ENCODE measurements at places on chromosomes 5 and 9.
A peak's percentile ranks its signal among the peaks of the same experiment; 100 is the strongest.

DNA sequence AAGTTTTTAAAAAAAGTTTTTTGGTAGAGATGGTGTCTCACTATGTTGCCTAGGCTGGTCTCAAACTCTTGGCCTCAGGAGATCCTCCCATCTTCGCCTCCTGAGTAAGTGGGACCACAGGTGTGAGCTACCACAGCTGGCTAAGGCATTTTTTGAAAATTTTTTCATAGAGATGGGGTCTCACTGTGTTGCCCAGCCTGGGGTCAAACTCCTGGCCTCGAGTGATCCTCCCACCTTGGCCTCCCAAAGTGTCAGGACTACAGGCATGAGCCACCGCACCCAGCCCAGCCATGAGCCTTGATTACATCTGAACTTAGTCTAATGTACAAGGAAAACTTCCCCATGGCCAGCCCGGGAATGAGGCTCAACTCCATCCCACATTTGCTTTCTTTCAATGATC, 77.5 kb upstream of the PCA3 start:
- no peak overlapping the region for H3K27ac ChIP-seq
- no peak overlapping the region for H3K4me3 ChIP-seq
- peaks cover 4% of the 10 kb centered on the region for H3K27me3 ChIP-seq

- H3K27me3 ChIP-seq, result no peaks in the 10 kb centered on the region
- H3K4me3 ChIP-seq, result no peak overlapping the region
- H3K36me3 ChIP-seq, result no peaks in the 10 kb centered on the region
Measured at GRCh38 chr5:11319836-11320580, 559.0 kb upstream of the DAP start.

DNA sequence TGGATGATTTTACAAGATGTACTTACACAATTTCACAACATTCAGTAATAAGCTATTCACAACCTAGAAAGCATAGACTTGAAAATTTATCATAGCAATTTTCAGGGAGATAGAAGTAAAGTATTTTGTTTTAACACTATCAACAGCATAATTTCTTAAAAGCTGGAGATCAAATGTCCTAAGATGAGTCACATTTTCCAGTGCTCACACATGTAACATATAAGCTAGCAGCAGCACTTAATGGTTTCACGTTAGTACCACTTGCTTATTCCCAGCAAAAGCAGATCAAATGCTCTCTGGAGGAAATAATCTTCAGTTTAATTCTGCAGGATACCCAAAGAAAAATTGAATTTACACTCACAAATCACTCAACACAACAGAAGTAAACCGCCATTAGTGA, 6.5 kb downstream of the OR13C8 start:
- H3K27ac ChIP-seq, result no peak overlapping the region
- no peaks in the 10 kb centered on the region for H3K4me1 ChIP-seq
- H3K36me3 ChIP-seq, result no peaks in the 10 kb centered on the region
- no peak for DNase-seq
- no peaks in the 10 kb centered on the region for H3K27me3 ChIP-seq

DNA sequence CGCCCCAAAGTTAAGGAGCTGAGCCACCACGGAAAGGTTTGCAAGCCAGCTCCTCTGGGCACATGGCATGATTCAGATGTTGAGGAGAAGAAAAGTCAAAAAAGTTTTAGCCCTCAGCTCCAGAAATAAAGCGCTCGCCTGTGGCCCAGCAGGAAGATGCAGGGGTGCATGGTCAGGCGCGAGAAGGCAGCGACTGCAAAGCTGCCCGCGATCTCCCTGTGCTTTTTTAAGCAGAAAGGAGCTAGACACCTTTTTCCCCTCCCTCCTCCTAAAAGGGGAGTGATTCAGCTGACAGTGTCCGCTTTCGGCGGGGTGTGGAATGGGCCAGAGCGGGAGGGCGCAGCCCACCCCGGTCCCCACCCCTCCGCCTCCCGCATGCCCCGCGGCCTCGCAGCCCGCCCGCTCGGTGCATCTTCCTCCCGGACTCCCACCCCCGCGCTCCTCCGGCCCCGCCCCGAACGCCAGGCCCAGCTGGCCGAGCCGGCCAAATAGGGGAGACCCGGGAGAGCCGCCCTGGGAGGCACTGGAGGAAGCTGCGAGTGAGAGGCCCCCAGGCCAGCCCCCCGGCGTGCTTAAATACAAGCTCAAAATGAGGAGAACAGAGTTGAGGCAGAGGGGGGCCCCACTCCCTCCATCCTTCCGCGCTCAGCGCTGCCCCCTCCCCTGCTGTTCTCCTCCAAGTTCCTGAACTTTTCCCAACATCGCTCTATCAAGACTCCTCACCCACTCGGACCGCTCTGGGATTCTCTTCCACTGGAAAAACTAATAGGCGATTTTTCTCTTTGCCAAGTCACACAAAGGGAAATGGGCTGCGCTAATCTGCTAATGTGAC, at the start of gene ADAMTS12:
Gene ADAMTS12, minus strand, starts transcription at position 203 of the 832 bp plus-strand sequence. Its CDS starts 134 bp downstream, at position 69.
- H3K27ac ChIP-seq, result peak within 1 kb of the TSS; percentile 36
- no peaks in the 10 kb centered on the region for H3K27me3 ChIP-seq
- H3K4me1 ChIP-seq, result peaks cover 9% of the 10 kb centered on the region
- peak within 1 kb of the TSS; percentile 91 for H3K4me3 ChIP-seq

GRCh38 chr9:6712041-6712440, 45.7 kb upstream of the KDM4C start:
- H3K27ac ChIP-seq, result no peak overlapping the region
- no peak for DNase-seq
- no peak overlapping the region for H3K4me3 ChIP-seq
- H3K4me1 ChIP-seq, result no peaks in the 10 kb centered on the region
- no peaks in the 10 kb centered on the region for H3K27me3 ChIP-seq

- no peak overlapping the region for H3K4me3 ChIP-seq
- H3K4me1 ChIP-seq, result no peaks in the 10 kb centered on the region
- H3K27me3 ChIP-seq, result no peaks in the 10 kb centered on the region
- DNase-seq, result peak; percentile 15
- H3K27ac ChIP-seq, result no peak overlapping the region
- H3K36me3 ChIP-seq, result no peaks in the 10 kb centered on the region
Measured at GRCh38 chr9:98572796-98573195, 135.9 kb downstream of the GABBR2 start.

GRCh38 chr5:45508135-45508534, 188.0 kb downstream of the HCN1 start:
- H3K36me3 ChIP-seq, result no peaks in the 10 kb centered on the region
- H3K27me3 ChIP-seq, result no peaks in the 10 kb centered on the region
- no peak overlapping the region for H3K4me3 ChIP-seq
- no peaks in the 10 kb centered on the region for H3K4me1 ChIP-seq
- no peak for DNase-seq
- no peak overlapping the region for H3K27ac ChIP-seq

- DNase-seq, result no peak
- no peaks in the 10 kb centered on the region for H3K36me3 ChIP-seq
- H3K27ac ChIP-seq, result no peak overlapping the region
- no peak overlapping the region for H3K4me3 ChIP-seq
- H3K4me1 ChIP-seq, result no peaks in the 10 kb centered on the region
- H3K27me3 ChIP-seq, result no peaks in the 10 kb centered on the region
Measured at GRCh38 chr5:34517249-34517648, 138.9 kb upstream of the RAI14 start.

DNA sequence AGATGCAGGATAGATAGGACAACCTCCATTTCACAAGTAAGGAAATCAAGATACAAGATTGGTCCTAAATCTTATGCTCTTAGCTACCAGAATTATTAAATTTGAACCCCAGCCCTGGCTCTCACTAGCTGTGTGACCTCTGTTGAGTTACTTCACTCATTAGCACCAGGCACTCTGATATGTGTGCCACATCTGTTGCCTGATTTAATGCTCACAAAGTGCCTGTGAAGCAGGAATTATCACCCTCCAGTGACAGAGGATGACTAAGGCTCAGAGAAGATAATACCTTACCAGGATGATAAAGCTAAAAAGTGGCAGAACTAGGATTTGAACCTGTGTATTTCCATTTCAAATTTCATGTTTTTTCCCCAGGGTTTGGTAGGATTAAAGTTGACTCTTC, 110.0 kb downstream of the PLPPR1 start:
- H3K4me1 ChIP-seq, result no peaks in the 10 kb centered on the region
- no peak overlapping the region for H3K27ac ChIP-seq
- no peak for DNase-seq
- no peak overlapping the region for H3K4me3 ChIP-seq
- H3K36me3 ChIP-seq, result no peaks in the 10 kb centered on the region

DNA sequence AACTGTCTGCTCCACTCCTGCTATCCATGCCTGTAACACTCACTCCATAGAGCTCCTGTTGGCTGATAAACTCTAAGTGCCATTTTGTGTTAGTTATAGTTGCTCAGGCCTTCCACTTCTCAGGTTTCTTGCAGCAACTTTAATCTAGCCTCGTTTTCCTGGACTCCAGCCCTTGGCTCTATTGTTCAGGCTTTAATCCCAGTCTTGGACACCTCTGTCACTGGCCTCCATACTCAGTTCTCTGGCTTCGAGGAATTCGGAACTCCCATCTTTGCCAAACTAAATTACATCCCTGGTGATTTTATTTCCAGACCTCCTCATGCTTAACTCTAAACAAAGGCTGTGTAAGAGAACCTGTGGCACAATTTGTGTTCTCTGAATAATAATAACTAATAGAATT, 39.8 kb downstream of the EMB start:
- no peak overlapping the region for H3K4me3 ChIP-seq
- no peak for DNase-seq
- no peaks in the 10 kb centered on the region for H3K4me1 ChIP-seq
- no peaks in the 10 kb centered on the region for H3K27me3 ChIP-seq
- H3K36me3 ChIP-seq, result peaks cover 57% of the 10 kb centered on the region

DNA sequence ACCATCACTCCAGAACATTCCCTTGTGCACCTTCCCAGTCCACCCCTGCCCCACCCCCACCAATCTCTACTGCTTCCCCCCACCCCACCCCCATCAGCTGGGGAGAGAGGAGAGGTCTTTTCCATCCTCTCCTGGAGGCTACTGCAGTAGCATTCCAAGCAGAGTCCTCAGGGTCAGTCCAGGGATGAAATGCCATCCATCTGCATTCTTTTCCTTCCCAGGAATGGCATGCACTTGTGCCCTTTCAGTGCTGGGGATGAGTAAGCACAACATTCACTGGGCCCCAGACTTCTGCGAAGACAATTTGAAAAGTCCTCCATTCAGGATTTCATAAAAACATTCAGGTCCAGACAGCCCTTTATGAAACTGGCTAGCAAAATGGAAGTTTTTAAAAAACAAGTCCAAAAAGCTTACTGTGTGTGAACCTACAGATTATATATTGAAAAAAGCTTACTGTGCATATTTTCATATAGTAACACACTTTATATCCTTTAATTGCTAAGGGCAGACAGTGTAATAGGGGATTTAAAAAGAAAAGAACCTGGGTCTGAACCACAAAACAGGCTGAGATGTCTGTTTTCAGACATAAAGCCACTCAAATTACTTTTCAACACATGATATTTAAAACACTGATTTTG, 50.0 kb upstream of the GOLPH3 start:
- H3K4me3 ChIP-seq, result no peak overlapping the region
- H3K36me3 ChIP-seq, result peaks cover 26% of the 10 kb centered on the region

- H3K4me3 ChIP-seq, result no peak overlapping the region
- no peak overlapping the region for H3K27ac ChIP-seq
- no peaks in the 10 kb centered on the region for H3K27me3 ChIP-seq
- H3K4me1 ChIP-seq, result peaks cover 3% of the 10 kb centered on the region
Measured at GRCh38 chr5:30050056-30050815, 1143.2 kb upstream of the CDH6 start.

GRCh38 chr5:55880453-55880852, 29.3 kb downstream of the IL31RA start:
- H3K4me1 ChIP-seq, result no peaks in the 10 kb centered on the region
- no peaks in the 10 kb centered on the region for H3K36me3 ChIP-seq
- no peak for DNase-seq
- no peak overlapping the region for H3K4me3 ChIP-seq

GRCh38 chr5:62231576-62231975, 74.4 kb upstream of the KIF2A start:
- no peak overlapping the region for H3K27ac ChIP-seq
- no peak for DNase-seq
- H3K27me3 ChIP-seq, result no peaks in the 10 kb centered on the region

DNA sequence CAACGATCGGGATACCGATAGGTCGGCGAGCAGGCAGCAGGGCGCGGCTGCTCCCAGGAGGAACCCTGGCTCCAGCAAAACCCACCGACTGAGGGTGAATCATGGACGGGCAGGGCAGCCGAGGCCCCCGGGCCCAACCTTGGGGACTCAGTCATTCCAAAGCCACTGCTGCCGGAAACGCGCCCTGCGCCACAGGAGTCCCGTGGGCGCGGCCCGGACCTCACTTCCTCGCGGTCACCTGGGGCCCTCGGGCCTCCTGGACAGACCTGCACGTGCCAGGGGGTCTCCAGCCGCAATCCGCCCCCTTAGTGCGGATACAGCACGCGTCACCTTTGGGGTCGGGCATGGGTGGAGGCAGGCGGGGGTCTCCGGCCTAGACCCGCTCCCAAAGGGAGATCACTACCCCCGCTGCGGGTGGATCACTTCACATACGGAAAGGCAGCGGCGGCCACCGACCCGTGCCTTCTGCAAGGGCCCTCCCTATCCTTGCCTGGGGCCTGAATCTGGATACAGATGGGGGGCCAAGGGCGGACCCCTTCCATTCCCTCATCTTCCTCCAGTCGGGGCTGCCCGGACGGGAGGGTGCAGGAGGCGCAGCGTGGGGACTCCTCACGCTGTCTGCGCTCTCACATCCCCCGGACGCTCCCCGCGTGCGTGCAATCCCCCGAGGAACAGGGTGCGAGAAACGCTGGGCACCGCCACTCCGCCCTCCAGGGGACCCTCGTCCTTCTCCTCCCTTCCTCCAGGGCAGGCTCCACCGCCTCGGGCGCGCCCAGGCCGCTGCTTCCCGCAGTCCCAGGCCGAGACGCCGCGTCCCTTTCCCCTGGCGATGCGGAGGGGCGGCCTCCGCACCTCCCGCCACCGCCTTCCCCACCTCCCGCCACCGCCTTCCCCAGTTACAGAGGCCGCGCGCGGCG, 586 bp downstream of the TXN start:
- H3K36me3 ChIP-seq, result peaks cover 6% of the 10 kb centered on the region
- H3K4me1 ChIP-seq, result no peaks in the 10 kb centered on the region
- peak overlapping the region; percentile 74 for H3K27ac ChIP-seq
- no peaks in the 10 kb centered on the region for H3K27me3 ChIP-seq
- DNase-seq, result peak; percentile 76

- no peak for DNase-seq
- H3K4me1 ChIP-seq, result no peaks in the 10 kb centered on the region
- H3K27me3 ChIP-seq, result no peaks in the 10 kb centered on the region
- H3K4me3 ChIP-seq, result no peak overlapping the region
- H3K36me3 ChIP-seq, result peaks cover 18% of the 10 kb centered on the region
- H3K27ac ChIP-seq, result no peak overlapping the region
Measured at GRCh38 chr5:123350742-123351141, 72.5 kb downstream of the CEP120 start.

- H3K4me3 ChIP-seq, result no peak overlapping the region
- no peaks in the 10 kb centered on the region for H3K36me3 ChIP-seq
- no peaks in the 10 kb centered on the region for H3K4me1 ChIP-seq
- H3K27ac ChIP-seq, result no peak overlapping the region
Measured at GRCh38 chr5:35166043-35166442, 64.2 kb downstream of the PRLR start.

- DNase-seq, result peak; percentile 81
- H3K27ac ChIP-seq, result no peak overlapping the region
- H3K4me3 ChIP-seq, result no peak overlapping the region
- H3K4me1 ChIP-seq, result no peaks in the 10 kb centered on the region
- peaks cover 29% of the 10 kb centered on the region for H3K36me3 ChIP-seq
Measured at GRCh38 chr9:36141288-36141687, 4.8 kb downstream of the GLIPR2 start.

- no peaks in the 10 kb centered on the region for H3K4me1 ChIP-seq
- no peak overlapping the region for H3K4me3 ChIP-seq
Measured at GRCh38 chr9:101795147-101795546, 56.7 kb upstream of the GRIN3A start.

GRCh38 chr9:22107202-22108045, 98.3 kb upstream of the CDKN2B start:
- H3K27ac ChIP-seq, result no peak overlapping the region
- H3K27me3 ChIP-seq, result no peaks in the 10 kb centered on the region
- peaks cover 9% of the 10 kb centered on the region for H3K4me1 ChIP-seq
- no peaks in the 10 kb centered on the region for H3K36me3 ChIP-seq
